ENCODE measurements at places on chromosomes 2 and 18.

DNA sequence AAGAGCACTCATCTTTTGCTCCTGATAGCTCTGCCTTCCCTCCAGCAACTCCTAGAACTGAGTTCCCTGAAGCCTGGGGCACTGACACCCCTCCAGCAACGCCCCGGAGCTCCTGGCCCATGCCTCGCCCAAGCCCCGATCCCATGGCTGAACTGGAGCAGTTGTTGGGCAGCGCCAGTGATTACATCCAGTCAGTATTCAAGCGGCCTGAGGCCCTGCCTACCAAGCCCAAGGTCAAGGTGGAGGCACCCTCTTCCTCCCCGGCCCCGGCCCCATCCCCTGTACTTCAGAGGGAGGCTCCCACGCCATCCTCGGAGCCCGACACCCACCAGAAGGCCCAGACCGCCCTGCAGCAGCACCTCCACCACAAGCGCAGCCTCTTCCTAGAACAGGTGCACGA is 62.4 kb downstream of the TET3 start:
- no peaks in the 10 kb centered on the region for H3K27me3 ChIP-seq
- DNase-seq, result no peak
- peaks cover 13% of the 10 kb centered on the region for H3K36me3 ChIP-seq
- H3K27ac ChIP-seq, result no peak overlapping the region
- no peak overlapping the region for H3K4me3 ChIP-seq

DNA sequence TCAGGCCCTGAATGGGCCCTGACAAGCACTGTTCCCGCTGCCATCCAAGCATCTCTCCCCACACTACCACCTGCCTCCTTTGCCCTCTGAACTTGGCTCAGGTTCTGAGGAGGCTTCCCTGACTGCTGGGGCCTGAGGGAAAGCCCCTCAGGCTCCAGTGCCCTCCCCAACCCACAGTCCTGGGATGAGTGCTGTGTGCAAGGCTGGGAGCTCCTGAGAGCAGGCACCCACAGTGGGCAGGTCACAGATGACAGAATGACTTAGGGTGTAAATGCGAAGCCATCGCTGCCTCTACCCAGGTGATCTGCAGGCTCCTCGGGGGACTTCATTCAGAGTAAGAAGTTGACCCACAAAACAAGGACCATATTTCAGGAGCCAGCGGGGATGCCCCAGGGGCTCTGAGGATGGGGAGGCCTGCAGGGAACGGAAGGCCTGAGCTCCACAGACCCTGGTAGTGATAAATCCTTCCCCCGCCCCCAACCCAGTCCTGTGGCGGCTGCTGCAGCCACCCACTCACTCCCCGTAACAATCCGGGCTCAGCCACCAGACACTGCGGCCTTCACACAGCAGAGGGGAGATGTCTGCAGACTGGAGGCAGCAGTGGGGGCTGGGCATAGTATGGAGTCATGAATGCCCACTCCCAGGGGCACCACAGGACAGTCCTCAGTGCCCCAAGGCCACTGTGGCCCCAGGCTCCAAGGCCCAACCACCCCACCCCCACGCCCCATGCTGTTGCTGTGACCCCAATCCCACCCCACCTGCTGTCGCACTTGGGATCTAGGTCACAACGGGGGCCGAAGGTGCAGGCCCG is 8.9 kb downstream of the BIN1 start:
- H3K36me3 ChIP-seq, result no peaks in the 10 kb centered on the region
- no peaks in the 10 kb centered on the region for H3K27me3 ChIP-seq

DNA sequence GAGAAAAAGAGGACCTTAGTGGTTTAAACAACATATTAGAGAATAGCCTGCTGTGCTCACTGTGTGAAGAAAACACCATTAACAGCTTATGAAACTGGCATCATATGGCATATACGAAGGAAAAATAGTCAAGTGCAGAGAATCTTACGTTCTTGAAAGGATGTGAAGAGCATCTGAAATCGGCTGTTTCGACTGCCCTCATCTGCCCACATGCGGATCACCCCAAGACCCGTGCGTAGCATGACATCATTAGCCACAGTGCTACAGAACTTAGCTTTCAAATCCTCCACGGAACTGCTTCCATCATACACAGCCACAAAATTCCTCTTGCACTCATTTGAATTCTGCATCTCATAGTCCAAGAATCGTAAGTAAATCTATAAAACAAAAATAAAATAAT is 84.3 kb downstream of the NETO1 start:
- no peak for DNase-seq
- H3K4me1 ChIP-seq, result no peaks in the 10 kb centered on the region
- no peak overlapping the region for H3K4me3 ChIP-seq
- H3K27ac ChIP-seq, result no peak overlapping the region
- H3K36me3 ChIP-seq, result no peaks in the 10 kb centered on the region

- H3K27ac ChIP-seq, result no peak overlapping the region
- H3K36me3 ChIP-seq, result no peaks in the 10 kb centered on the region
- no peak for DNase-seq
- no peaks in the 10 kb centered on the region for H3K27me3 ChIP-seq
- H3K4me1 ChIP-seq, result no peaks in the 10 kb centered on the region
These were observed 352.2 kb downstream of the EN1 start for GRCh38 chr2:118495290-118495689.

- H3K4me1 ChIP-seq, result peaks cover 6% of the 10 kb centered on the region
- no peaks in the 10 kb centered on the region for H3K36me3 ChIP-seq
- no peaks in the 10 kb centered on the region for H3K27me3 ChIP-seq
- H3K27ac ChIP-seq, result no peak overlapping the region
These were observed 125.6 kb downstream of the NCOA1 start for GRCh38 chr2:24616616-24617015.

- no peaks in the 10 kb centered on the region for H3K36me3 ChIP-seq
- DNase-seq, result no peak
- H3K27ac ChIP-seq, result no peak overlapping the region
- H3K4me1 ChIP-seq, result no peaks in the 10 kb centered on the region
- H3K4me3 ChIP-seq, result no peak overlapping the region
These were observed 90.9 kb downstream of the LYPD6B start for GRCh38 chr2:149129433-149129832.

DNA sequence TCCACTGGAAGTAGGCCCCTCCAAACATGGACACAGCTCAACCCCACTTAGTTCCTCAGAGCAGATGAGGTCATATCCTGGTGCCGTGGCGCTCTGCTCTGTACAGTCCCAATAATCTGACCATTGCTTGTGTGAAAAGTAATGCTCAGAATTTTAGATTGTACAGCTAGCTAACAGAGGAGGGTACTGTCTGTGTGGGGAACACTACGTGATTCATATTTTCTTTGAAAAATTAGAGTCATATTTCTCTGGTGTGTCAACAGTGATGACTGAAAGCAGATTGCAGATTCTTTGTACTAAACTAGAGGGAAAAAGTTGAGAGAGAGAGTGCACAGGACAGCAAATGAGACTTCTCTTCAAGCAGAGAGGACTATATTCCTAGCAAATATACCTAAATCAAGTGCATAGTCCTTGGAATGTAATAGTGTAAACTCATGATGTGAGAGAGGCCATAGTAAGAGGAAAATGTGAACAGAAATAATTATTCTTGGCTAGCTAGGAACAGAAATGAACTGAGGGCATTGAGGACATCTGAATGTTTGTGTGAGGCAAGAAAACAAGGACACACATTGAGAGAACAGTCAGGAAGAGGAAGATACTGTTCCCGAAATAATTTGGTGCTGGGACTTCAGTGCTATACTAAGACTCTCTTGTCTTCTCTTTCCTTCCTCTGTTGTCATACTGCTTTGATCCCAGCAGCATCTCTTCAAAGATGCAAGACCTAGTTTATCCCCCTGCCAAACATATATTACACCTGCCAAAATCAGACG is 157.0 kb upstream of the RND3 start:
- no peaks in the 10 kb centered on the region for H3K4me1 ChIP-seq
- no peaks in the 10 kb centered on the region for H3K36me3 ChIP-seq
- no peaks in the 10 kb centered on the region for H3K27me3 ChIP-seq

DNA sequence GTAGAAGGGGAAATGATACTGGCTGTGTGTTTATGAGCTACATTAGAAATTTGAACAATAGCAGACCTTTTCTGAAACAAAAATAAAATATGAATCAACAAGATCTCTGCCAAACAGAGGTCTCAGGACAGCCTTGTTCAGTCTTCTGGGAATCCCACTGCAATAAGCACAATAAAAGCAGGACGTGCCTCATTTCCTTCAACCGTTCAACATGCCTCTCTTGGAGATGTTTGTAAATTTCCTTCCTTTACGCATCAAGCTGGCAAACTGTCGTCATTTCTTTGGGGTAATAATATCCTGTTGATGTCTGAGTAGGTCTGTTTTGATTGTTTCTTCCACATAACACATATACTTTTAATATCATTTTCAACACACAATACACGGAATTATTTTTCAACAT is 77.2 kb downstream of the TCF4 start:
- no peaks in the 10 kb centered on the region for H3K36me3 ChIP-seq
- H3K27ac ChIP-seq, result peak overlapping the region; percentile 85
- H3K4me1 ChIP-seq, result peaks cover 18% of the 10 kb centered on the region
- no peaks in the 10 kb centered on the region for H3K27me3 ChIP-seq
- no peak for DNase-seq

- H3K36me3 ChIP-seq, result no peaks in the 10 kb centered on the region
- DNase-seq, result peak; percentile 16
- no peaks in the 10 kb centered on the region for H3K27me3 ChIP-seq
- no peak overlapping the region for H3K27ac ChIP-seq
- H3K4me1 ChIP-seq, result no peaks in the 10 kb centered on the region
- H3K4me3 ChIP-seq, result no peak overlapping the region
These were observed 89.1 kb downstream of the HS1BP3 start for GRCh38 chr2:20561637-20562454.

GRCh38 chr2:152485954-152486736 is 151.2 kb downstream of the FMNL2 start:
- H3K4me3 ChIP-seq, result no peak overlapping the region
- H3K4me1 ChIP-seq, result peaks cover 24% of the 10 kb centered on the region
- H3K27me3 ChIP-seq, result no peaks in the 10 kb centered on the region

DNA sequence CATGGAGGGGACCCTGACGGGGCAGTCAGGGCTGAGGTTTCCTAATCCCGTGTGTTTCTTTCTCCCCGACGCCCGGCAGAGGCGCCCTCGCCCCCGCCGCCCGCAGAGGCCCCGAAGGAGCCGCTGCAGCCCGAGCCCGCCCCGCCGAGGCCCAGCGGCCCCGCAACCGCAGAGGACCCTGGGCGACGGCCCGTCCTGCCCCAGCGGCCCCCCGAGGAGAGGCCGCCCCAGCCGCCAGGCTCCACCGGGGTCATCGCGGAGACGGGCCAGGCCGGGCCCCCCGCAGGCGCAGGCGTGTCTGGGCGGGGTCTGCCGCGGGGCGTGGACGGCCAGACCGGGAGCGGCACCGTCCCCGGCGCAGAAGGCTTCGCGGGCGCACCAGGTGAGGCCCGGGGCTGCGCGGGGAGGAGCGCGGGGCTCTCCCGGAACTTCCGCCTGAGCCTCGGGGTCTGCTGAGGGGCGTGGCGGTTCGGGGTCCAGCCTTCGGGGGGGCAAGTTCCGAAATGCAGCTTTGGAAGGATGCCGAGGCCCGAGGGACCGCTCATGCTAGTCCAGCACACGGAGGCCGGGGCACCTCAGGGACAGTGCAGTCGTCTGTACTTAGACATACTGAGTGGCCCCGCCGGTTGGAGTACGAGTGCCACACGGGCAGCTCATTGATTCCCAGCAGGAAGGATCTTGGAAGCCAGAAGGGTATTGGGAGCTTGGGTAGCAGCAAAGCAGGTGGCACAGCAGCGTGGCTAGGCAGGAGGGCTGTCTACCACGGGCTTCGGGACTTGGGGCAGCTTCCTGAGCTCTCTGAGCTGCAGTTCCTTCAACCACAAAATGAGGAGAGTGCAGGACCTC is 60.1 kb downstream of the EMILIN2 start:
- no peaks in the 10 kb centered on the region for H3K27me3 ChIP-seq
- peaks cover 14% of the 10 kb centered on the region for H3K4me1 ChIP-seq
- H3K27ac ChIP-seq, result peak overlapping the region; percentile 77
- peak overlapping the region; percentile 70 for H3K4me3 ChIP-seq
- H3K36me3 ChIP-seq, result peaks cover 26% of the 10 kb centered on the region
- DNase-seq, result peak; percentile 80

DNA sequence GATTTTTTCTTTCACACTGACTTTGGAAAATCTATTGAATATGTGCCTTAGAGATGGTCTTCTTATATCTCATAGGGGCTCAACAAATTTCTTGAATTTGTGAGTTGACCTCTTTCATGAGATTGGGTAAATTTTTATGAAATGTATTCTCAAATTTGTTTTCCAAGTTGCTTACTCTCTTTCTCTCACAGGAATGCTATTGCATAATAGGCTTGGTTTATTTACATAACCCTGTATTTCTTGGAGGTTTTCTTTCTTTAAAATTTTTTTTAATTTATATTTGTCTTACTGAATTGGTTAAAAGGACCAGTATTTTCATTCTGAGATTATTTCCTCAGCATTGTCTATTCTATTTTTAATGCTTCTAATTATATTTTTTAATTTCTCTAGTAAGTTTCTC is 917.1 kb downstream of the DPP10 start:
- no peaks in the 10 kb centered on the region for H3K4me1 ChIP-seq
- no peaks in the 10 kb centered on the region for H3K36me3 ChIP-seq

DNA sequence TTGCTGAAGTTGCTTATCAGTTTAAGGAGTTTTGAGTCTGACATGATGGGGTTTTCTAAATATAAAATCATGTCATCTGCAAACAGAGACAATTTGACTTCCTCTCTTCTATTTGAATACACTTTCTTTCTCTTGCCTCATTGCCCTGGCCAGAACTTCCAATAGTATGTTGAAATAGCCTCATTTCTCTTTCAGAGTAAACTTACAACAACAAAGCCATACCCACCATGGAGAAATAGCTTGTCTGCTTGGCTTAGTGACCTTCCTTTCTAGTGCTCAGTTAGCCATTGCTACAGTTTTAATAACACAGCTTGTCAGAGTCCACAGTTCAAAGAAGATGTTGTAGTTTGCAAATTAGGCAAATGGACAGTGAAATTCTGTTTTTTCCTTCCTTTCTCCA is 228.0 kb downstream of the ETAA1 start:
- H3K4me3 ChIP-seq, result no peak overlapping the region
- H3K36me3 ChIP-seq, result no peaks in the 10 kb centered on the region
- no peaks in the 10 kb centered on the region for H3K27me3 ChIP-seq
- no peak overlapping the region for H3K27ac ChIP-seq
- DNase-seq, result no peak

DNA sequence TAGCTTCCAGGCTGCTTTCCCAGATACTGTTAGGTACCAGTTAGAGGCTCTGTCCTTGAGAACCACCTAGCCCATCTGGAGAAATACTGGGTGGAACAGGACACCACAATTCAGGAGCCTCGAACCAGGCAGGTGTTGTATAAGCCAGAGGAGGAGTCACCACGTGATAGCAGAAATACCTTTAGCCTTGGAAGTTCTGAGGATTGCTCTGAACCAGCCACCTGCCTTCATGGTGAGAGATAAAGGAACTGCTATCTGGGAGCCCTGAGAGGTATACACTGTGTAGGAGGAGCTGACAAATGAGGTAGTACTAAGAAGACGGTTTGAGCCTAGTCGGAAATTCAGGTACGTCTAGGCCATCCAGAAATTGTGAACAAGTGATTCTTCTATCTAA is 7.6 kb upstream of the GPBAR1 start:
- H3K27ac ChIP-seq, result no peak overlapping the region
- DNase-seq, result no peak
- H3K36me3 ChIP-seq, result peaks cover 86% of the 10 kb centered on the region
- H3K27me3 ChIP-seq, result no peaks in the 10 kb centered on the region

- DNase-seq, result no peak
- peaks cover 40% of the 10 kb centered on the region for H3K36me3 ChIP-seq
- no peak overlapping the region for H3K4me3 ChIP-seq
- no peaks in the 10 kb centered on the region for H3K4me1 ChIP-seq
- H3K27ac ChIP-seq, result no peak overlapping the region
These were observed 137.5 kb downstream of the UBR3 start for GRCh38 chr2:169964740-169965139.

Measured in upper lobe of right lung (tissue), 1 donor.